ENCODE measurements at places on chromosomes 2 and 18.

DNA sequence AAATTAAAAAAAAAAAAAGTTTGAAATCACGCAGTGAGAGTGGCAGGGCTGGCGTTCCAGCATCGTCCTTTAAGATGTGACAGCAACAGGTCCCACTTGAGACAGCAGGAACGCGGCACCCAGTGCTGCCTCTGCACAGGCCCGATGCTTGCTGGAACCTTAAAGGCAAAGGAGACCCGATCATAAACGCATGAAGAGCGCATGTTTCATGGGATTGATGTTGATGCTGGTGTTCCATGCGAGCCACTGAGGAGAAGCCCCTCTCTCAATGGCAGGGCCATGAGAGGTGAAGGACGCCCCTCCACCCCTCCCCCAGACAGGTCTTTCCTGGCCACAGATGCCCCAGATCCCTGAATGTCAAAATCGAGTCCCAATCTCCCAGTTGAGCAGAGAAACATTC is 17.9 kb upstream of the ALPI start:
- no peak for DNase-seq

DNA sequence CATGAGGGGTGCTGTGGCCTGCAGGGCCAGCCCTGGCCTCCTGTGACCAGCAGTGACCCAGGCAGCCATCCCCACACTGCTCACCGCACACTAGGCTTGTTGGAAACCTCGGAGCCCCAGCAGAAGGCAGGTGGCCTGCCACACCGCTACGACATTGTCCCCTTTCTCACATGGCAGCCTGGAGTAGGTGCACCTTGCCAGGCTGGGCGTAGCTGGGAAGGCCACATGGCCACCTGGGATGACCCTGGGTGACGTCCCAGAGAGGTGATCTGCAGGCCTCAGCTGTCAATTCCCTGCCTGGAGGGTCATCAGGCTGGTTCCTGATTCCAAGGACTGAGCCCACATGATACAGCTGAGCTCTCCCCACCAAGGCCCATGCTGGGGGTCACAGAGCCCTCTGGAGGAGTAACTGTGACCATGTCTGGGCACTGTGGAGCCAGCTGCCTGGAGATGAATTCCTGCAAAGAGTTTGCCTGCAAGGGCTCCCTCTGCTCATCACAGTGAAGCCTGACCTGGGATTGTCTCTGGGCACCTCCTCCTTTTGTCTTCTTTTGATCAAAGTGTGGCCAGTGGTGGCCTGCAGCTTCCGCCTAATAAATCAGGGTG is 119.6 kb upstream of the OTOS start:
- DNase-seq, result no peak

GRCh38 chr2:62415019-62415431 is 91.0 kb downstream of the TMEM17 start:
- no peak for DNase-seq

DNA sequence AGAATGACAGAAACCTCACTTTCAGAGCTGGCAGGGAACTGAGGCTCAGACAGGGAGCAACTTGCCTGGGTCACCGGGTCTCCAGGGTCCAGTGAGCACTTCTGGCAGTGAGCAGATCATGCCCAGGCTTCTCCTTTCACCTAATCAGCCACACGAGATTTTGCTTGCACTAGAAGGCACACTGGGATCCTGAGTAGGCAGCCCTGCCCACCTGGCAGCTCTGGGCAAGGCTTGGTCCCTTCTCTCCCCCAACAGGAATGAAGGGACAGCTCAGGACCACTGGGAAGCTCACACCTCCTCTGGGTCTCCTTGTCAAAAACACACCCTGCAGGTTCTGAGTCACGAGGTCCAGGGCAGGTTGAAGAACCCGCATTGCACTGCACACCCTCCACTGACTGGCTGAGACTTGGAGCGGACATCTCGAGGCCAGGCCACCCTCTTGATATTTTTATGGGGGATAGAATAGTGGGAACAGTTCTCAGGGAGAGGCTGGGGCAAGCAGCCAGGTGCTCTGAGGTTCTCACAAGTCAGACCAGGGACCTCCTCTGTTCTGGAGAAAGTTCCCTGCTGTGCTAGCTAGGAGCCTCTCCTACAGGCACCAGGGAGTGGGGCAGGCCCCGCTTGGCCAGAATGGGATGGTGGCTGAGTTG is 5.7 kb downstream of the MAL start:
- DNase-seq, result no peak

DNA sequence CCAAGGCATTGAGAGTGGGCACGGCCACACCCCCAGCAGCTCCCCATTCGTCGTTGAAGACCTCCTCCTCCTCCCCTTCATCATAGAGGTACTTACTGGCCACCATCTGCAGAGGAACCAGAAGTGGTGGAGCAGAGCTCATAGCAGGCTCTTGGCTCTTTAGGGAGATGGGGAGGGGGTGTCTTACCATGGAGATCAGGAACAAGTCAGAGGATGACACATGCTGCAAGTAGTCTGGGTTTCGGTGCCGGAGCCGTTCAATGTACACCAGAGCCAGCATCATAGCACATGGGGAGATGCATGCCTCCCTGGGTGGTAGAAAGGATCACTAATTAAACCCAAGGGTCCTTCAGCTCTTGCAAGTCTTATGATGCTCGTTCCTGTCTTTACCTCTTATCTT is 1.9 kb downstream of the CNPPD1 start:
- no peak for DNase-seq

- no peak for DNase-seq
Measured at GRCh38 chr2:200679535-200679934, 93.7 kb downstream of the AOX1 start.

Measured in caudate nucleus (tissue), 63 donors.